ENCODE measurements at places on chromosomes 6 and 20. TPM values are rescaled to one million over a fixed set of nuclear protein-coding genes. Genes with fewer than 3 reads are reported as not detected.

GGTLC1 gene
- not detected for polyA plus RNA-seq

BFSP1 gene
- polyA plus RNA-seq: 3.3 TPM

VGLL2 gene
- not detected for polyA plus RNA-seq

TAP2 gene
- 9.5 TPM for polyA plus RNA-seq

DEFB124 gene
- 0.36 TPM for polyA plus RNA-seq

UNC93A gene
- 14.3 TPM for polyA plus RNA-seq

All from renal cortex interstitium (tissue), 15 donors.